CD8-positive, alpha-beta memory T cell (primary cell): ENCODE measurements at places on chromosomes 6 and 20. TPM values are rescaled to one million over a fixed set of nuclear protein-coding genes. Genes with fewer than 3 reads are reported as not detected.

The PPIL6 gene
- 0.13 TPM for total RNA-seq

The TEAD3 gene
- 0.90 TPM for total RNA-seq

The CCN5 gene
- total RNA-seq: not detected

The GFRAL gene
- total RNA-seq: not detected

The QKI gene
- 58.8 TPM for total RNA-seq

The TAGAP gene
- 140 TPM for total RNA-seq

The C6orf141 gene
- not detected for total RNA-seq

The VIP gene
- total RNA-seq: not detected

The RAD21L1 gene
- total RNA-seq: not detected

The TRIM15 gene
- total RNA-seq: not detected

The DEFB132 gene
- total RNA-seq: not detected

The HEY2 gene
- 0.09 TPM for total RNA-seq

The TRIM31 gene
- not detected for total RNA-seq

The APCDD1L gene
- not detected for total RNA-seq

The EFCAB8 gene
- 0.35 TPM for total RNA-seq

The CHRNA4 gene
- total RNA-seq: not detected

The PTGIS gene
- 7.6 TPM for total RNA-seq

The NCOA5 gene
- total RNA-seq: 34.9 TPM

The SLC22A23 gene
- 0.39 TPM for total RNA-seq

The CDH26 gene
- total RNA-seq: 0.63 TPM

The SLCO4A1 gene
- total RNA-seq: 42.0 TPM

The C2 gene
- total RNA-seq: 0.70 TPM

The TCP11 gene
- not detected for total RNA-seq

The GGTLC1 gene
- not detected for total RNA-seq

The CCN2 gene
- total RNA-seq: not detected

The UBD gene
- 2.6 TPM for total RNA-seq

The MOG gene
- not detected for total RNA-seq

The RFX6 gene
- total RNA-seq: not detected

The CLDN20 gene
- total RNA-seq: not detected

The BEND3 gene
- total RNA-seq: 7.5 TPM

The NMBR gene
- total RNA-seq: not detected

The AIF1 gene
- total RNA-seq: 35.6 TPM

The LRRN4 gene
- total RNA-seq: not detected
